Renal cortical epithelial cell (primary cell): ENCODE measurements at places on chromosomes 1 and 21. TPM values are rescaled to one million over a fixed set of nuclear protein-coding genes. Genes with fewer than 3 reads are reported as not detected.

Gene FABP3
- total RNA-seq, result 11.3 and 74.1 TPM in 2 replicates

Gene SLC37A1
- total RNA-seq, result 15.0 and 39.6 TPM in 2 replicates

Gene MSH4
- 0.17 and 0.75 TPM in 2 replicates for total RNA-seq

Gene HCRTR1
- not detected in 2 replicates for total RNA-seq

Gene KRTAP12-2
- total RNA-seq, result not detected in 2 replicates

Gene DPH2
- total RNA-seq, result 21.5 and 22.8 TPM in 2 replicates

Gene BRINP3
- total RNA-seq, result 0.10 TPM in 1 of 2 replicates, not detected in the other

Gene SELE
- not detected in 2 replicates for total RNA-seq

Gene ZSWIM5
- 0.35 and 0.75 TPM in 2 replicates for total RNA-seq

Gene CEP350
- 30.2 and 53.5 TPM in 2 replicates for total RNA-seq

Gene MPL
- total RNA-seq, result not detected in 2 replicates

Gene CLEC20A
- not detected in 2 replicates for total RNA-seq

Gene EXO1
- total RNA-seq, result 1.8 and 7.5 TPM in 2 replicates

Gene KIF1B
- 26.0 and 54.8 TPM in 2 replicates for total RNA-seq

Gene CLIC6
- 0.50 and 2.3 TPM in 2 replicates for total RNA-seq

Gene EDN2
- total RNA-seq, result 19.4 and 39.9 TPM in 2 replicates

Gene MAPKAPK2
- 35.3 and 85.1 TPM in 2 replicates for total RNA-seq

Gene TCHH
- total RNA-seq, result 0.10 TPM in 1 of 2 replicates, not detected in the other

Gene CREG1
- total RNA-seq, result 31.8 and 70.4 TPM in 2 replicates

Gene FCRL1
- total RNA-seq, result not detected in 2 replicates

Gene KRTAP10-5
- total RNA-seq, result not detected in 2 replicates

Gene FAM72D
- 0.15 and 0.52 TPM in 2 replicates for total RNA-seq

Gene ELK4
- 17.4 and 26.9 TPM in 2 replicates for total RNA-seq

Gene SELL
- total RNA-seq, result 0.25 TPM in 1 of 2 replicates, not detected in the other

Gene C1orf115
- total RNA-seq, result 6.9 and 10.7 TPM in 2 replicates

Gene ERICH3
- total RNA-seq, result 0.10 and 0.17 TPM in 2 replicates

Gene LAD1
- 51.6 and 68.6 TPM in 2 replicates for total RNA-seq

Gene ANKRD35
- total RNA-seq, result 0.10 TPM in 1 of 2 replicates, not detected in the other

Gene UTS2
- not detected in 2 replicates for total RNA-seq

Gene COL8A2
- total RNA-seq, result 0.69 and 2.7 TPM in 2 replicates

Gene LCE6A
- not detected in 2 replicates for total RNA-seq

Gene RYR2
- 0.10 TPM in 1 of 2 replicates, not detected in the other for total RNA-seq

Gene NUP210L
- 0.05 TPM in 1 of 2 replicates, not detected in the other for total RNA-seq

Gene RCSD1
- total RNA-seq, result 0.05 TPM in 1 of 2 replicates, not detected in the other
